Type B pancreatic cell (in vitro differentiated cells): ENCODE measurements at places on chromosomes 3 and 15.

- no peak for DNase-seq
Observed at GRCh38 chr15:79516155-79516554, 84.0 kb downstream of the MINAR1 start.

DNA sequence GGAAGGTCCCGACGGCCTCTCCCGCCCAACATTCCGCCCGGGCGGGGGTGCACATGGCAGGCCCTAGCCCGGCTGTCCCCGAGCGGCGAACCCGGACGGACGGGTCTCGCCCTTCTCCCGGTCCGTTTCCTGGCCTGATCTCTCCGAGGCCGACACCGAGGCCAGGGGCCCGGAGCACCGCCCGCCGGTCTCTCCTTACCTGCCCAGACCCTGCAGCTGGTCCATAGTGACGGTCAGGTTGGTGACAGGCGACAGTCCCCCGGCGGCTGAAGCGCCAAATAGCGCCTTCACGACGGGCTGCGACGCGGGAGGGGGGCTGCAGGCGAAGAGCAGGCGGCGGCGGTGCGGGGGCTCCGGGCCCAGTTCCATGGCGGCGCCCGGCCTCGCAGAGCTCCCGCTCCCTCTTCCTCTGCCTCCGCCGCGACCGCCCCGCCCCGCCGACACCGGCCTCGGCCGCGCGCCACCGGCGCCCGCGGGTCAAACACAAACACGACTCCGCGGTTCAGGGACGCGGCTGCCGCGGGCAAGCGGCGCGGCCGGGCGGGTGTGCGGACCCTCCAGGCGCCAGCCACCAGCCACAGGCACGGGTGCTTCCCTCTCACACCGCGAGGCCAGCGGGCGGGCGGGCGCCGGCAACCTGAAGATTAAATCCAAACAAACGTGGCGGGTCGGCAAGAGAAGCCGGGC, 495 bp downstream of the CDC25A start:
- peak; percentile 82 for DNase-seq

DNA sequence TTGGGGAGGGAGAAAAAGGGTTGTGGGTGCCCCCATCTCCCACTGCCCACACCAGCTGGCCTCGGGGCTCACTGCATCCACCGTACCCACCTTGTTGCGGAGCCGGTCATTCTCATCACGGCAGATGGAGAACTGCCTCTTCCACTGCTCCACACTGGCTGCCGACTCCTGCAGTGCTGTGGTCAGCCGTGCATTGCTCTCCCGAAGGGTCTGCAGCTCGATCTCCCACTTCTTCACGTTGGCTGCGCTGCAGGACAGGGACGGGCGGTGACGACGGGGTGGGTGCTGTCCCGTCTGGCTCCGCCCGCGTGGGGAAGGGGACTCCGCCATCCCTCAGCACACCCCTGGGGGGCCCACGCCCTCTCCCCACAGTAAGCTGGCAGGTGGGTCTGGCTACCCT, 45.1 kb downstream of the WHAMM start:
- DNase-seq: peak; percentile 60

- no peak for DNase-seq
Observed at GRCh38 chr3:38028621-38029361, 651 bp downstream of the PLCD1 start.

DNA sequence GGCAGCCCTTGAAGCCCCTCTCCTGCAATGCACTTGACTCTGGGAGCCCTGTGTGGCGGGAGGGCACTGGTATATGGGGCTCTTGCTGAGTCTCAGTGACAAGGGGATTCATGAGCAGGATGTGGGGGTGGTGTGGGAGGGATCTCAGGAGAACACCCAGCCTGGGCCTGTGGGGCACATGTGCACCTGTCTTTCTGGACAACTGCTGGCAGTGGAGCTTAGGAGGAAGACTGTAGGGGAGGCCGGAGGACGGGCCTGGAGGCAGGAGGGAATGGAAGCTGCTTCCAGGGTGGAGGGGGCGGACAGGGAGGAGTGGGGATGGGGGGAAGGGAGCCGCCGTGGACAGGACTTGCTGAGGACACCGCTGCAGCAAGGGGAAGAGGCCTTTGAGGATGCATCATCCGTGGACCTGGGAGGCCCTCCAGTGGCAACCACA, 10.8 kb upstream of the SNRPA1 start:
- peak; percentile 59 for DNase-seq

DNA sequence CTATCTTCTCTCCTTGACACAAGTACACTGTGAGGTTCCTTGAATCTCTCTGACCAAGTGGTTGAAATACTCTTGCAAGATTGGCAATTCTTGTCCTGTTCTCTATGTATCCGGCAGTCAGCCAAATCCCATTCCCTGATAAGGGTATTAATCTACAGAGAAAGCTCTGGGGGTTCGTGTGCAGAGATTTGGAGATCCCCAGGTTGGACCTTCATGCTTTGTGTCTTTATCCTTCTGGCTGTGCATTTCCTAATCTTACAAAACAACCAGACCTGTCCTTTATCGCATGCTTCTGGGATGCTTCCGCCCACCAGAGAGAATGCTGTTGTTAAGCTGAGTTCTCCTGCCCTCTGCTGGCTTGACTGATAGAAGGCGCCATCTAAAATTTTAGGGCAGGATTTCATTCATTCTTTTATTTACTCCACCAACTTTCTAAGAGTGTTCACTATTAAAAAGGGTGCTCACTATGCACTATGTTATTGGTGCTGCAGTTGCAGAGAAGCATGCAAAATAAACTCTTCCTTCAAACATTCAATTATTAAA, 8.6 kb upstream of the SST start:
- no peak for DNase-seq

GRCh38 chr15:89674526-89674925, 4.6 kb downstream of the PLIN1 start:
- no peak for DNase-seq

- DNase-seq: no peak
Observed at GRCh38 chr15:74396445-74397238, 29.2 kb upstream of the CYP11A1 start.

DNA sequence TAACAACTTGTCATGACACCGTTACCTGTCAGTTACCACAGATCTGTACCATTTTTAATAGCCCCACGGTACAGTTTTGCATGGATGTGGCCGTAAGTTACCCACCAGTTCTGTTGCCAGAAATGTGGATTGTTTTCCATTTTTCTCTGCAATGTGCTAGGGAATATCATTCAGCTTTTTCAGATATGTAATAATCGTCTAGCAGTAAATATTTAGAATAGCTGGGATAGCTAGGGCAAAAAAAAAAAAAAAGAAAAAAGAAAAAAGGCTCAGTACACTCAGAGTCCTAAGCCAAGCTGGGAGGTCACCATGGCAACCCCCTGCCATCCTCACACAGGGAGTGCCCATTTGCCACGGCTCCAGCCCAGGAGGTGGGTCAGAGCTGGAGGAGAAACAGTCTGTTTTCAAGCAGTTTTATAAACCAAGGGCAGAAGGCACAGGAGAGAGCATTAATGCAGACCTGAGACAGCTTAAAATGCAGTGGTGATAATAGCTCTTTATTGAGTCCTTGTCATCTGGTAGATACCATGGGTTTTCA, 25.2 kb downstream of the PAQR5 start:
- no peak for DNase-seq

GRCh38 chr3:71537211-71537611, 46.3 kb downstream of the FOXP1 start:
- DNase-seq: no peak

DNA sequence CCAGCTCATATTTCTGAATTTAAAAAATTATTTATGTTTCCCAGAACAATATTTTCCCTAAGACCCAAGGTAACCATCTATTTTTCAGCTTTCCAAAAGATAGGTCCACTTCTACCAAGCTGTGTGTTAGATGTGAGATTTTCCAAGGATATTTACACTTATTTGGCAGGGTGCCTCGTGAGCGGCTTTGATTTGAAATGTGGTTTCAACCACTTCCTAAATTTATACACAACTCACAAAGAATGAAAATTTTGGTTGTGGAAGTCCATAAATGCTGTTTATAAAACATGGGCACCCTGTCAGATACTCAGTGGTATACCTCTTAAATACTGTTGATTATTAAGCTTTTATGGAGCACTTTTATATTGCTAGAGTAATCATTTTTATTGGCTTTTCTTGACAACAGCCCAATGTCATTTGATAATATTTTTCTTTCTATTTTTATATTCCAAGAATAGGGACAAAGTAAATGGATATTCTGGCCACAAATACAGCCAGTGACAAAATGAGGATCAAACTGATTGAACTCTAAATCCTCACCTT, 57.6 kb downstream of the GAP43 start:
- no peak for DNase-seq

DNA sequence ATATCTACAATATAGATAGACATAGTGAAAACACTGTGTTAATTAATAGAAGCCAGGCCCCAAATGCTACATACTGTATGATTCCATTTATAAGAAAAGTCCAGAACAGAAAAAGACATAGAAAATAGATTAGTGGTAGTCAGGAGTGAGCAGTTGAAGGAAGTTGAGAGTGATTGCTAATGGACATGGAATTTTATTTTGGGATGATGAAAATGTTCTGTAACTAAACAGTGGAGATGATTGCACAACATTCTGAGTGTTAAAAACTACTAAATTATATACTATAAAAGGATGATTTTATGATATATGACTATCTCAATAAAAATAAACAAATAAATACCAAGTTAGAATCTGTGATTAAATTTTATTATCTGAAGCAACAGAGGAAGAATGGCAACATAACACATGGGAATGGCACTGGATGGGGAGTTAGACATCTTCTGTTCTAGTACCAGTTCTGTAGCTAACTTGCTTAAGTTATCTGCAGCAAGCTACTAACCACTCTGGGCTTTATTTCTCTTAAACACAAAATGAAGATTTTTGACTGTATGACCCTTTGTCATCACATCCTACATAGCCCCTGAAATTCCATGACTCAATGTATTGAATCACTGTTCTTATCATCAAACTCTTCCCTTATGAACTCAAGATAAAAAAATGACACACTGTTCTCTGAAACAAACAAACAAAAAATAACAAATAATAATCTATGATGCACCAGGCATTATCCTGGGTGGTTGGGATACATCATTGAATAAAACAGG, 612.7 kb downstream of the TBL1XR1 start:
- DNase-seq: no peak

DNA sequence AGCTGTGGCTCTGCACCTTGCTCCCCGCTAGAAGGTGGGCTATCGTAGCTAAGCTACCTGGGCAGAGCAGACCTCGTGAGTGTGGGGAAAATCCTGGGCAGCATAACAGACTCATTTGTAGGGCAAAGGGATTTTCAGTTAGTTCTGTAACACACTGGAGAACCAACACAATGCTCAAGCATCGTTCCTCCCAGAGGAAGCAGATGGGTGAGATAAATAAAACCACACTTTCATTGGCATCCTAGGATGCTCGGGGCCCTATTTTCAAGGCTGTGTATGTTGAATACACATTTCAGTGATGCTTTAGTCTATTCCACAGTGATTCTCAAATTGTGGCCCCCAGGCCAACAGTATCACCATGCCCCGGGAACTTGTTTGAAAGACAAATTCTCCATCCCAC, 20.0 kb downstream of the LIPC start:
- no peak for DNase-seq

DNA sequence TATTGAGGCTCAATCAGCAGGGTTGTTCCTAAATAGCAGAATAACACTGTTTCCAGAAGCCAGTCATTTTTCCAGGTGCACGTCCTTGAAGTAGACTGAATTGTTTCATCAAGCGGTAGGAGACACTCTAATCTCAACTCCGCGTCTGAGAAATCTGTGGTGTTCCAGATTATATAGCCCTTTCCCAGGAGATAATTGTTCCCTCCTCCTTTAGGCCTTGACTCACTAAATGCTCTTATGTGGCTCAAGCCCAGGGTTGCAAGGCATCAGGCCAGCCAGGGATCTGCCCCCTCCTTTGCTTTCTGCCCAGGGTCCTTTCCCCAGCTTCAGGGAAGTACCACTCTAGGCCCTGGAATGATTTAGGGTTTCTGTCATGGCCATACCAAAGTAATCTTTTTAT, 5.7 kb upstream of the HLTF start:
- DNase-seq: no peak

GRCh38 chr15:69131362-69132220, 28.8 kb upstream of the GLCE start:
- no peak for DNase-seq

GRCh38 chr3:138678086-138678485, 69.5 kb downstream of the FAIM start:
- DNase-seq: no peak

DNA sequence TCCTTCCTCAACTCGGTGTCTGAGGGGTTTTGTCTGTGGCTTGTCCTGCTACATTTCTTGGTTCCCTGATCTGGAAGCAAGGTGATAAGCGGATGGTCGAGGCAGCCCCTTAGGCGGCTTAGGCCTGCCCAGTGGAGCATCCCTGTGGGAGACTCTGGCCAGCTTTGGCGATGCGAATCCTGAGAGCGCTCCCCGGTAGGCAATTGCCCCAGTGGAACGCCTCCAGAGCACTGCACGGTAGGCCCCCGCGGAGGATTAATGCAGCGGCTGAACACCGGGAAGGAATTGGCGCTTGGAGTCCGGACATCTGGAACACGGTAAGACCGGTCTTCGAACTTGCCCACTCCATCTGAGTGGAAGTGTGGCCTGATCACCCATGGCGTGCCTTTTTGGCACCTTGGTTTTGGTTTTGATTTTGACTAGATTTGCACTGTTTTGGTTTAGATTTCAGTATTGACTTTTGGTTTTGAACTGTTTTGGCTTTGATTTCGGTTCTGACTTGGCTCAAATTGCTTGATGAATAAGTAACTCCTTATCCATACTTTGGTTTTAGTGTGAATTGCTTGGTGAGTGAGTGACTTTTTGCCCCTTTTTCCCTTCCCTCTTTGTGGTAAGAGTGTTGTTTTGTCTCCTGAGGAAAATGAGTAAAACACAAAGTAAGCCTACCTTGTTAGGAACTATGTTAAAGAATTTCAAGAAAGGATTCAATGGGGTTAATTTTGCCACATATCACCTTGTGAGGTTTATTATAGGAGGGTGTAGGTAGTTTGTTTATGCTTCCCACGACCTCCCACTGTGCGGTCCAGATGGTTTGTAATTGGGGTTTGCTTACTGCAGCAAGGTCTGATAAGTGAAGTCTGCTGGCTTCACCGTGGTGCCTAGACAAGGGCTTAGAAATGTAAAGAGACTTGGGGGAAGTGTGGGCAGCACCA, 27.1 kb upstream of the GPR156 start:
- DNase-seq: no peak

DNA sequence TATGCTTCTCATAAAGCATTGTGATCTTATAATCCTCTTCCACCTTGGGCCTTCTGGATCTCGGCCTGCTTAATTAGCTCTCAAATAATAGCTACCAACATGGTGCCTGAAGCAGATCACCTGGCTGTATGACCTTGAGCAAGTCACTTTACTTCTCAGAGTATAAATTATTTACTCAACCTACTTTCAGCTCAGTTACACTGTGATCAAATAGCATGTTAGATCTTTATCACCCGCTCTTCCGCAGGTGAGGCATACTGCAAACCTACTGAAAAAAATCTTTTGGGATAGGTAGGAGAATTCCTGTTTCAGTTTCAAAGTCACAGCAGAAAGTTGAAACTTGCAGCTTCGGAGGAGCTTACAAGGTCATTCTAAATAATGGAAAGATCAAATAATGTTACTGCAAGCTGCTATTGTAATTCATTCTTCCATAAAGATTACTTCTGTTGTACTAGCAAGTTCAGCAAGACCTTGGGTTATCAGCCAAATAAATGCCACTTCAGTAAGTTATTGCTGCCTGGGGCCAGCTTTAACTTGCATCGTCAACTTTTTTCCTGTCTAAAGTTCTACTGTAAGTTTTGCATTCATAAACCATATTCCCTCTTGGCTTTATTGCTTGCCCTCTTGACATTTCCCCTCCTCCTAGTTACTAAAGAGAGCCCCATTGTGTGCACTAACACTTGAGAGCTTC, 268.4 kb upstream of the ATP11B start:
- no peak for DNase-seq

- DNase-seq: no peak
Observed at GRCh38 chr3:178982137-178982536, 89.5 kb downstream of the ZMAT3 start.
